ENCODE measurements at places on chromosomes 12 and 14.

DNA sequence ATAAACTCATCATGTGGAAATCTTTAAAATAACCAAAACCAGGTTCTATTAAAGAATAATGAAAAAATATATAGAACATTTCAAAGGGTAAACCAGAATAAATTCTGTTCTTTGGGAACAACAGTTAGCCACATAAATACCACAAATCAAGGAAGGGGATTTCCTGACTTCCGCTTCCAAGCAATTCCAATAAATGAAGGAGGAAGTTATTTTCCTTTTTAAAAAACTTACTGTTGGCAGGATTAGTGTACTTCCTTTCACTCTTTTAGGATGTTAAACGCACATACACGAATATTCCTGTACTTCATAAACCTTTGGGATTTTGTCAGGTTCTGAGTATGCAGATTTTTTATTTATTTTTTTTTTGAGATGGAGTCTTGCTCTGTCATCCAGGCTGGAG, 13.7 kb upstream of the LIMA1 start:
- no peak for DNase-seq

DNA sequence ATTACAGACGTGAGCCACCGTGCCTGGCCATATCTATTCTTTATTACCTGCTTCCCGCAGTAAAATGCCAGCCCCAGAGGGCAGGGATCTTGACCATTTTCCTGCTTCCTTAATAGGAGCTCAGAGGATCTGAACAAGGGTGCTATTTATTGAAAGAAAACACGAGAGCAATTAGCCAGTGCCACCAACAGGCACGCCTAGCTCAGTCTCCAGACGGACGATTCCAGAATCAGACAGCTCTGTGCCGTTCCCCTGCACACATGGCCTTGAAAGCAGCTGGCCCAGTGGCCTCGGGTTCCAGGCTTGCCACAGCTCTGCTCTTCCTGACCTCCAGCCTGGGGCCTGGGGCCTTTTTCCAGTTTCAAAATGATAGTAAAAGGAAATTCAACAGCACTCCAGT, 135.2 kb upstream of the RFLNA start:
- no peak for DNase-seq

GRCh38 chr12:106070147-106070546, 68.6 kb downstream of the NUAK1 start:
- no peak for DNase-seq

DNA sequence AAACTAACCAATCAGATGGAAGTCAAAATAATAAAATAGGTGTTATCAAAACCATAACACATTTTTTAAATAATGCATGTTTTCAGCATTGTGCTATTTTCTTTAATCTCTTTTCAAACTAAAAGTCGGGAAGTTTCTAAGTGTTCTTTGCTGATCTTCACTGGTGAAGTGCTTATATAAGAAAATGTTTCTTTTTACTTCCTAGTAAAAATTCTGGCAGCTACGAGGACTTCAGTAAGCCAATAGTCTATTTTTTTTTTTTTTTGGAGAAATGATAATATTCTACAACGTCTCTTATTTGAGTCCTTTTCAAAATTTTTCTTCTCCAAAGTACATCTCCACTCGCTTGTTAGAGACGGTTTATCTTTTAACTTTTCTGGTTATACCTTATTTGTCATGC, 448.0 kb downstream of the SLC6A15 start:
- DNase-seq = no peak

GRCh38 chr12:93569301-93569655, 3.2 kb upstream of the SOCS2 start:
- no peak for DNase-seq
